WTC11 (cell line): ENCODE measurements at places on chromosomes 1 and 21.

DNA sequence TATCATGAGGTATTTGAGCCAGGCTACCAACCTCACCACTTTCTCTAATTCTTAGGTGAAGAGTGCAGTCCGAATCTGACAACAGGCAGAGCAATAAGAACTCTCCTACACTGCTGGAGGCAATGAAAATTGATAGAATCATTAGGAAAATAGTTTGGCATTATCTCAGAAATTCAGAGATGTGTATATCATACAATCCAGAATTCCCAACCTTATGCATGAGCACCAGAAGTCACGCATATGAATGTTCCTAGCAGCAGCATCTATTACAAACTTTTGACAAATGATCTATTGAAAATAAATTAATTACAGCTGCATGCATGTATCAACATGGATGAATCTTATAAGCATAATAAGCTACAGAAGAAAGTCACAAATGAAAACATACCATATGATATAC is 176.9 kb upstream of the CAMK1G start:
- no peak for DNase-seq

- no peak for DNase-seq
Measured at GRCh38 chr1:41278076-41278475, 36.0 kb upstream of the SCMH1 start.

DNA sequence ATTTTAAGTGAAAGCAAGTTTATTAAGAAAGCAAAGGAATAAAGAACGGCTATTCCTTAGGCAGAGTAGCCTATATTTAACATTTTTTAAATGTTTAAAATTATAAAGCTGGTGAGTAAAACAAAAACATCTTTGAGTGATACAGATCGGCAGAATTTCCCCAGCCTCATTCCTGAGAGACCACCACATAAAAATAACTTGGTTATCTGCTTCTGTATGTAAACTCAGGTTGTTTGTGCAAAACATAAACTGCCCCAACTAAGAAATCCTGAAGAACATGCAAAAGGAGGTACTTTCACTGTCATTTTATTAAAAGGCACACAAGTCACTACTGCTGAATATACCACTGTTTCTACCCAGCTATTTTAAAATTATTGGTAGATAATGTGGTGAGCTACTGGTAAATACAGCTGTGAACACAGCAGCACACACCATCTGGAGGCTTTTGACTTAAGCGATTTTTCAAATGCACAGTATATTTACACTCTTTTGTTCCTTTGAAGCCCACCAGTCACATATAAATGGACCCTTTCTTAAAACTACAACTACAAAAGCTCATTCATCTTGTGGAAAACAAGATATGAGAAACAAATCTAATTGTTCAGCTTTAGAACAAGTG is 119.3 kb downstream of the RERE start:
- no peak for DNase-seq

GRCh38 chr1:117689997-117690625 is 84.3 kb downstream of the TENT5C start:
- no peak for DNase-seq

DNA sequence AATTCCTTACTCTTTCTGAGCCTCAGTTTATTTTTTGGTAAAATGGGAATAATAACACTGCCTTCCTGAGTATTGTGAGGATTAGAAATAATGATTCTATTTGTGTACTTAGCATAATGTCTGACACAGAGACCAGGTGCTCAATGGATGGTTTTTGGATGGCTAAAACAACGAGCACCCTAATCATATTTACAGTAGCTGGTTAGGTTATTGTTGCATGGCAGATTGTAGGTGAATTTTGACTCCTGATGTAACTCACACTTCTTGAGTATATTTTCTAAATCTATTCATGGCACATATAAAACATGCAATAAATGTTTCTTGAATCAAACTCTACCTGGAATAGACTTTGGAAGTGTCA is 11.9 kb upstream of the DUSP10 start:
- no peak for DNase-seq
